Dermis blood vessel endothelial cell (primary cell): ENCODE measurements at places on chromosomes 3 and 15. TPM values are rescaled to one million over a fixed set of nuclear protein-coding genes. Genes with fewer than 3 reads are reported as not detected.

The CCR3 gene
- not detected in 2 replicates for total RNA-seq

The TMEM108 gene
- 0.17 and 0.23 TPM in 2 replicates for total RNA-seq

The IL5RA gene
- total RNA-seq = not detected in 2 replicates

The WDR93 gene
- total RNA-seq = not detected in 2 replicates

The CACNA2D3 gene
- under 0.01 TPM in 1 of 2 replicates, not detected in the other for total RNA-seq

The HCN4 gene
- total RNA-seq = not detected in 2 replicates

The GABRR3 gene
- total RNA-seq = not detected in 2 replicates

The CADPS gene
- not detected in 2 replicates for total RNA-seq

DNA sequence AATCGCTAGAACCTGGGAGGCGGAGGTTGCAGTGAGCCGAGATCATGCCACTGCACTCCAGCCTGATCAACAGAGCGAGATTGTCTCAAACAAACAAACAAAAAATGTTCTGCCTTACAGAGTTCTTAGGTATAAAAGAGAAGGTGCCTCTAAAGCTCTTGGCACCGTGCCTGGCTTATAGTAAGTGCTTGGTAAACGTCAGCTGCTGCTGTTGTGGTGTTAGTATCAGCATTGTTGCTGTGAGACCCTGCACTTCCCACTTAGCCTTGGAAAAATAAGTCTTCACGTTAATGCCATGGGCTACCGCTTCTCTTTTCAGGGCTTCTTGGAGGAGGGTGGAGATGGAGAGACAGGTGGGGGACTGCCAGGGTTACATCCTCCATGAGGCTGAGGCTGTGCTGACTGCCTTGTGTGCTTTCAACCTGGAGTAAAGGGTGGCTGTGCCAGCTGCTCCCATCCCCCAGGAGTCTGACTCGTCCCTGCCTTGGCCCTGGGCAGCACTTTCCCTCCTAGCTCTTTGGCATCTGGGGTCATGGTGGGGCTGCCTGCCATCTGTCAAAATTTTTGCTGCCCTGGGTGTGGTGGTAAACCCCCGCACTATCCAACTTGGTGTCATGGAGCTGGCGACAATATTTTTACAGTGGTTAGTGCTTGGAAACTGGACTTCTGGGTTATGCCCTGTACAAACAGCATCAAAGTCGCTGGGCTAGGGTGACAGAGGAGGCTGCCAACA, 17.8 kb downstream of the FLNB start:
- DNase-seq = peak; percentile 81

DNA sequence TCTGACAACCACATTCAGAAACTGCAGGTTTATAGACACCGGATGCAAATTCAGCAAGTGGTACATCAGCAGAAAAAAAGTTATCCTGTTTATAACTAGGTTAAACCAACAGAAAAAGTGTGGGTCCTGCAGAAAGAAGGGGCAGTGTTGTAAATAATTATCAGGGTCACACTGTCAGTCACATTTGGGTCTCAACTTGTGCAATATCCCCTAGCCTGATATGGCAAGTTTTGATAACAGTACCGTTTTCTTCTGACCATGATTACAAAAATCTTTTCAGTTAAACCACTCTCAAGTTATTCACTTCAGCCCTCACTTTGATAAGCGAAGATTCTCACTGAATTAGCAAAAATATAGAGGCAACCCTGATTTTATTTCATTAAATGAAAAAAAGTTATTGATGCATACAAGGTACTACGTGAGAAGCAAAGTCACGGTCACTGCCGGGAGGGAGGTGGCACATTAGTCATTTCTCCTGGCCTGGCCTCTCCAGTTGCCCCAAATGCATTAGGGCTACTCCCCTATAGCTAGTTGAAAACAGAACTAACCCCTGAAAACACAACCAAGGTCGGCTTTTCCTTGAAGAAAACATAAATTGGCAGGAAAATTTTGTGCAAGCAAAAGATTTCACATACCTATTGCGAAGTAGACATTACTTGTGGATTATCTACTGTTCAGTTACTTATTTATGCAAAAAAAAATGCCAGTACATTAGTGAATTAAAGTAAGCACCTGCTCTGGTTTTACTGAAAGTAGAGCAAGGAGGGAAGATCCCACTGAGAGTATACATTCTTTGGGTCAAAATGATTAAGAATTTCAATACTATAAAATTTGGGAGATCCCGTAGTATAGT, 28.6 kb downstream of the IL5RA start:
- DNase-seq = no peak

DNA sequence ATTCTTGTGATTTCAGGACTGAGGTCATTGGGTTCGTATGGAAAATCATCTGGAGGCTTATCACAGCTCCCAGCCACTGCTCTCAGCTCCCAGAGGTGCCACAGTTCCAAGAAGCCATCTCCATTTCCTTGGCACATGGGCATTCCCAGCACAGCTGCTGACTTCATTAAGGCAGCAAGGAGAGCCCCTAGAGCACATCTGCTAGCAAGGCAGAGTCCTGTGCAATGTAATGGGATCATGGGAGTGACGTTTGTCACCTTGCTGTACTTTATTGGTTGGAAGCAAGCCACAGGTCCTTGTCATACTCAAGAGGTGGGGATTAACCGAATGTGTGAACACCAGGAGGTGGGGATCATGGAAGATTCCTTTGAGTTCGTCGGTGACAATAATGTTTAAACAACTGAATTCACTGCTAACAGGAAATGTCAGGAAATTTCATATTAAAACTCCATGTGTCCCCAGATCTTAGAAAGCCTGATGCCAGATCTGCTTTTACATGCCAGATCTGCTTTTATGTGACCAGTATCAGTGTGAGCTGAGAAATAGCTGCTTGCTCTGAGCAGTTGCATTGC, 148.8 kb downstream of the GABRG3 start:
- no peak for DNase-seq

- DNase-seq = no peak
Measured at GRCh38 chr15:90059208-90059985, 42.9 kb downstream of the IDH2 start.

DNA sequence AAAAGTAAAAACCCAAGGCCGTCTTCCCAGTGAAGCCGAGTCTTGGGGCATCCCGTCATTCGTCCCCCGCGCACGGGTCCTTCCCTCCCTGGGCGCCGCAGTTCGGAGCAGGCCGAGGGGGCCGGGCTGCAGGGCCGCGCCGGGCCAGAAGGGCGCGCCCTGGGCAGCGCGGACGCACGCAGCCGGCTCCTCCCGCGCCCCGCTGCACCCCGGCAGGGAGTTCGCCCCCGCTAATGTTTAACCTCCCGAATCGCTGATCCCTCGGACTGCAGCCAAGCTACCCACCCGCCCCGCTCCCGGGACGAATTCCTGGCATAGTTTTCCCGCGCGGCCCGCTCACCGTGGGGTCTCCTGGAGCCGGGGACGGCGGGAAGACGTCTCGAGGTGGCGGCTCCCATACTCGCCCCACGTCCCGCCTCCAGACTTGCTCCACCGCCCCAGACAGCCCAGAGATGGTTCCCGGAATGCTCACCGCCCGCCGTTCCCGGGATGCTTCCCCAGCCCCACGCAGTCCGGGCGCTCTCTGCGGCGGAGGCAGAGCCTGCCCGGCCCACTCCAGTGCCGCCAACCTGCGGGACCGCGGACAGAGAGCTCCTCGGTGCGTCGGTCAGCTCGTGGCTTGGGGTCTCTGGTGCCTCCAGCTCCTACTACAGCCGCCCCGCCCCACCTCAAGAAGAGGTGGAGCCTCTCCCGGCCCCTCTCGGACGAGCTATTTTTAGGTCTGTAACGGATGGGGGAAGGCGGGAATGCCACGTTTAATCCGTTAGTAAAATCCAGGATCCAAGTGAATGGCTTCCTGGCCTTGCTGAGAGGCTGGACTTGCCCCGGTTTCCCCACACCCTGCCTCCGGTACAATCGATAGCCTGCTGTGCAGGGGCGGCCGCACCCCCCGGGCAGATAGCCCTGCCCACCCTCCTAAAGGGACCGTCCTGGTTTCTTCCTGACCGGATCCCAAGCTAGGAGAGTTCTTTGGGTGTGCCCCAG, at the start of gene DZIP1L:
DZIP1L (minus strand) TSS at position 621 of the 984 bp plus-strand sequence. CDS start 11,637 bp downstream, outside the sequence.
- DNase-seq = peak; percentile 68

GRCh38 chr3:42078677-42079076, 12.5 kb upstream of the TRAK1 start:
- no peak for DNase-seq

DNA sequence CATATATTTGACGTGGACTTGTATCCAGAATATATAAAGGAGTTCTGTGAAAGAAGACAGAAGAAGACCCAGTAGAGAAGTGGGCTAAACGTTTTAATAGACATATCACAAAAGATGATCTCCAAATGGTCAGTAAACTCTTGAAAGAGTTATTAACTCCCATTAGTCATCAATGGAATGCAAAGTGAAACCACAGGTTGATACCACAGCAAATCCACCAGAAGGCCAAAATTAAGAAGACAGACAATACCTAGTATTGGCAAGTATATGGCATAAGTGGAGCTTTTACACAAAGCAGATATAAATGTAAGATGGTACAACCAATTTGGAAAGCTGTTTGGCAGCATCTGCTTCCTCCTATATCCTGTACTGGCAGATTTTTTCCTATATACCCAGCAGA, 6.0 kb downstream of the SPATA16 start:
- DNase-seq = no peak

DNA sequence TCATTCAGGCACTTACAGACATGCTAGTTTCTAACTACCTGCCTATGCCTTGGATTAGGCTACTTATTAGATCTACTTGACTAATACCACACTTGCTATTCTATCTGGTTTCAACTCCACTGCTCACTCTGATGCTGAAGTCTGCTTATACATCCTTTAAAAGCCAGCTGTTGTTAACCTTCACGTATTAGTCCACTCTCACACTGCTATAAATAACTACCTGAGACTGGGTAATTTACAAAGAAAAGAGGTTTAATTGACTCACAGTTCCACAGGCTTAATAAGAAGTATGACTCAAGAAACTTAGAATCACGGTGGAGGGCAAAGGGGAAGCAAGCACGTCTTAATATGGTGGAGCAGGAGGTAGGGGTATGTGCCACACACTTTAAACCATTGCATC, 47.7 kb upstream of the ANKRD28 start:
- no peak for DNase-seq

GRCh38 chr3:42764115-42764514, 8.9 kb downstream of the CCDC13 start:
- no peak for DNase-seq

GRCh38 chr15:47326410-47327333, 390.6 kb upstream of the SEMA6D start:
- DNase-seq = no peak

GRCh38 chr3:78337801-78338211, 1297.9 kb downstream of the ROBO2 start:
- no peak for DNase-seq

GRCh38 chr3:154178172-154178571, 57.0 kb downstream of the ARHGEF26 start:
- no peak for DNase-seq

DNA sequence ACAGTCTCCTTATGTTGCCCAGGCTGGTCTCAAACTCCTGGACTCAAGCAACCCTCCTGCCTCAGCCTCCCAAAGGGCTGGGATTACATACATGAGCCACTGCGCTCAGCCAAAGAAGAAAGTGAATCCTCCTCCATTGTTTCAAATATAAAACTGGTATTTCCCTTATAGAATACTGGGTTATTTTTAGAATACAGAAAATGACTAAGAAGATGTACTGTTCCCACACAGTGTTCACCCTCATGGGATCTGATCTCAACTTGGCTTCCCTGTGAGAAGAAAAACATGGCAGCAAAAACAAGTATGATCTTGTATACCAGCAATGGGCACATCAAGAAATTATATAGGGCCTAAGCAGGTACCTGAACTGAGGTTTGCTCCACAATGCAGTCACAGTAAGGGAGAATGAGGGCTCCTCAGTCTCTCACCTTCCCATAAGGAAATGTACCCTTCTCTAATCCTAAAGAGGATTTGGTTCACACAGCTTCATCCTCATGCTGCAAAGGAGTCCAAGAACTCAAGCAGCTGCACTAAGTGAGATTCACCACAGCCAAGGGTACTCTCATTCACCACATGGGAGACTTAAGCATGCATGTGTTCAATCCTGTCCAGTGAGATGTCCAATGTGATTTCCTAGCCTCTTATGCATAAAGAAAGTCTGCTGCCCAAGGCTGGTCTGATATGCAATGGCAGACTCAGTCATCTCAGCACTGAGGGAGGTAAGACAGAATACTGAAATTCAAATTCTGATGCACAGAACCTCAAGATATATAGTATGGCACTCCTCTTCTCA, 25.8 kb downstream of the USP4 start:
- DNase-seq = peak; percentile 68

DNA sequence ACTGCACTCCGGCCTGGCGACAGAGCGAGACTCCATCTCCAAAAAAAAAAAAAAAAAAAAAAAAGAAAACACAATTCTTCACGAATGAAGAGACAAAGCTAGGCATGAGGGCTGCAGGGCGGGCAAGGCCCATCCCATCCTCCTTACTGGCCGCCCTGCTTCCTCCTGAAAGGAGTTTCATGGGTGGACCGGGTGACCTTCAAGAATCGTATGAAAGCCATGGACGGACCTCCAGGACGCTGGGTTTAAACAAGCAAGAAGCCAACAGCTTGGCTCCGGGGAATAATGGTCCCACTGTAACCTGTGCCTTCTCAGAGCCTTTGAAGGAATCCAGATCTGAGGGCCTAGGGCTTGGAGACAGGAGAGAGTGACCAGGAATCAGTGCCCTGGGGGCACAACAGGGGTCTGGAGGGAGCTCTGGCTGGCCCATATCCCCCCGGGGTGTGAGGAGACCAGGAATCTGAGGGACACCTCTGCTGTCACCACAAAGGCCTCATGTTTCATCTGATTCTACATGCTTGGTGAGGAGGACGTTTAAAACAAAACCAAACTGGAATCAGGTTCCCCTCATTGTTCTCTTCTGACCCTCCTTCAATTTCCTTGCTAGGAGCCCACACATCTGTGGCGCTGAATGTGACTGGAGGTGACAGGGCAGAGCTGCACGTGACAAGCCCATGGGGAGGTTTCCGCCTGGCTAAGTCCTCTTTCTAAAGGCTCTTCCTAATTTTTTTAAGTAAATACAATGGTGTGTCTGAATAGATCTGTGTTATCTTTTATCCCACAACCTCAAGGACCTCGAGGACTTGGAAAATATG, 46.1 kb downstream of the WHAMM start:
- DNase-seq = no peak

DNA sequence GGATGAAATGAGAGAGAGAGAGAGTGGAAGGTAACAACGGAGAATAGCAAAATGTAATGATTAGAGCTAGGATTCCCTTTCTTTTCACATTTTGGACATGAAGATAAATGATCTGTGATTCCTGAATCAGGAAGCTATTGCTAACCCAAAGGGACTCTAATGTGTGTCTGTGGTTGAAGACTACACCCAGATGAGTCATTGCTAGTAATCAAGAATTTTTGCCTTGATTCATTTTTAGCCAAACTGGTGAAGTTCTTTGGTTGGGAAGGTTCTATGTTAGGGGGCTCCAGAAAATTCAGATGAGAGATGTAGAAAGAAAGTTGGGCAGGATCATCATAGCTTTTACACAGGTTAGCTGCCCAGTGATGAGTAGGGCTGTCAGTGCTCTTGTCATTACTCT, 116.4 kb downstream of the DUT start:
- DNase-seq = peak; percentile 5

DNA sequence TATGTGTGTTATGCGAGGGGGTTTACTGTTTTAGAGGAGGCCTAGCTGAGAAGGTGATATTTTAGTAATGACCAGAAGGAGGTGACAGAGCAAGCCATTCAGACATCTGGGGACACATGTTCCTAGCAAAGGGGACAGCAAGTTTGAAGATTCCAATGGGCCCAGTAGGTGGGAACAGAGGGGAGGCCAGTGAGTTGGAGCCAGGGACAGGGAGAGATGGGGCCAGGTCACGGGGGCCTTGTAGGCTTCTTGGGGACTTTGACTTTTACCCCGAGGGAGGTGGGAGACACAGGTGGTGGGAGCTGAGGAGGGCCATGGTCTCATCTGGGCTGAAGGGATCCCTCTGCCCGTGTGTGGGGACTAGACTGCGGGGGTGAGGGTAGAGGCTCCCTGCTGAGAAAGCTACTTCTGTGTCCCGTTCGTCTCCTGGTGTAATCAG, 72.5 kb downstream of the MGLL start:
- no peak for DNase-seq
